Osteoblast (primary cell): ENCODE measurements at places on chromosomes 7 and 10.

DNA sequence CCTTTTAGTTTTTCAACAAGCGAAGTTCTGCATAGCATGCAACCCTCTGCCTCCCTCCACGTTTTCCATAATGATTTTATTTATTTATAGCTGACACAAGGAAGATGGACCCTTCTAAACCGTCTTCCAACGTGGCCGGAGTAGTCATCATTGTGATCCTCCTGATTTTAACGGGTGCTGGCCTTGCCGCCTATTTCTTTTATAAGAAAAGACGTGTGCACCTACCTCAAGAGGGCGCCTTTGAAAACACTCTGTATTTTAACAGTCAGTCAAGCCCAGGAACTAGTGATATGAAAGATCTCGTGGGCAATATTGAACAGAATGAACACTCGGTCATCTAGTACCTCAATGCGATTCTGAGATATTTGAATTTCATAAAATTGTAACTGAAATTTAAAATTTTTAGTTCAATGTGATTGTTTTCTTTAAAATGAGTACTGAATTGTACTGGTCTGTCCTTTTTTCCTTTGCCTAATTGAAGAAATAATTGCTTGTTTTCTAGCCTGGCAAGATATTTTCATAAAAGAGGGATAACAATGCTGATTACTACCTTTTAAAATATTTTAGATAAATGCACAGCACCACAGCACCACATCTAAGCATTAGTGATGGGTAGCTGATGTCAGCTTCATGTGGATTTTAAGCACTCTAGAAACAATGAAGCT lies 41.5 kb upstream of the SLC39A12 start:
- no peaks in the 10 kb centered on the region for H3K4me1 ChIP-seq
- no peaks in the 10 kb centered on the region for H3K36me3 ChIP-seq
- no peak overlapping the region for H3K27ac ChIP-seq
- no peak overlapping the region for H3K4me3 ChIP-seq

- no peaks in the 10 kb centered on the region for H3K4me1 ChIP-seq
- no peaks in the 10 kb centered on the region for H3K36me3 ChIP-seq
Observed at GRCh38 chr10:120494313-120494710, 37.3 kb downstream of the PLPP4 start.

- H3K36me3 ChIP-seq = peaks cover 42% of the 10 kb centered on the region
- H3K27me3 ChIP-seq = no peaks in the 10 kb centered on the region
- peak overlapping the region; percentile 89 for H3K4me3 ChIP-seq
Observed at GRCh38 chr10:103660364-103661197, 167.1 kb downstream of the NEURL1 start.

- H3K36me3 ChIP-seq = peaks cover 8% of the 10 kb centered on the region
- no peak overlapping the region for H3K4me3 ChIP-seq
- no peaks in the 10 kb centered on the region for H3K4me1 ChIP-seq
- no peak overlapping the region for H3K27ac ChIP-seq
- no peak for DNase-seq
- H3K27me3 ChIP-seq = no peaks in the 10 kb centered on the region
Observed at GRCh38 chr7:30080818-30081217, 52.6 kb downstream of the PLEKHA8 start.

DNA sequence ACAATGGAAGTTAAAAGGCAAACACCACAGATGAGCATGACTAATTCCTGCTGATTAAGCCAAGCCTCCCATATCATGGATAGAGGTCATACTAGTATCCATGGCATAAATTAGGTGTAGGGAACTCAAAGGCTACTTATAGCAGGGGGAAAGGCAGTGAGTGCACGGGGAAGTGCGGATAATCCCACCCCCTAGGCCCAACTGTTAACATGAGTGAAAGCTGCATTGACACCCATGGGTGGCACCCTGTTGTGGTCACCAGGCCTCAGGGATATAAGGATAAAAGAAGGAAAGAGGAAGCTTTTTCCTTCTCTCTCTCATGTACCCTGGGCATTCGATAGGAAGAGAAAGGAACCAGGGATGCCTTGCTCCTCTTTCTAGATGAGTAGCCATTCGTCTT lies 161.9 kb downstream of the DGKB start:
- H3K4me3 ChIP-seq = no peak overlapping the region
- H3K27me3 ChIP-seq = no peaks in the 10 kb centered on the region
- no peak for DNase-seq
- H3K36me3 ChIP-seq = no peaks in the 10 kb centered on the region

DNA sequence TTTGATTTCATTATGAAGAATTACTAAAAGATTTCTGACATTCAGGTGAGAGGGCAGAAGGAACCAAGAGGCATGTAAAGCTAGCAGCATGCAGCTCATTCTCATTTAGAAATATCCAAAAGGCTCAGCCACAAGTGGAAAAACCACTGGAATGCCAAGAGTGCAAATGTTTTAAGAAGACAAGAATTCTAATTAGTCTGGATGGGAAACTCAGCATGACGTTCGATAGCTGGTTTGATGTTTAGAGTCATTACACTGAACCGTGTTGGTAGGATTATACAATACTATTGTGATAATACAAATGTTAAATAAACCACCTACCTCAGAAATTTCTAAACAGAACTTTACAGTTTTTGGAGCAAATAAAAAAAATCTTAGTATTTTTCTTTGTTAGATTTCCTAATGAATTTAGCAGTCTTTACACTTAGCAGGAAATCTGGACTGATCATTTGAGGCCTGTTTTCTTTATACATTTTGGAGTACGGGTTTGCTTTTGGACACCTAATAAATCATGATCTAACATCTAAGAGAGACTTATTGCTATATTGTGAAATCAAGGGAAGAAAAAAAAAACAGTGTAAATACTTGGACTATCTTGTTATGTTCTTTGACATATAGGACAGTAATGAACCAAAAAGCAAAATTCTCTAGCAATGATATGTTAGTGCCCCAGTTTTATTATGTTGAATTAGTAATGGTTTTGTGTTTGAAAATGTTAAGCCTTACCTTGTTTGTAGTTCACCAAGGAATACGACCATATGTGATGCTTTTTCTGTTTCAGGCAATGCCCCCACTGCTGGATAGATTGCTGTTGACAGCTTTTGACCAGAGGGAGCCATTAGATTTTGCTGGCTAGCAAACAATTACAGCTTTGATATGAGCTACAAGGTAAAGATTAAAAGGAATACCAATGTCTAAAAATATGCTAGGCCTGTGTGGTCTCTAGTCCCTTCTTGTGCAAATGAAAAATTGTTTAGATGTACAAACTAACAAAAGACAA lies 354.1 kb upstream of the SEMA3A start:
- H3K27ac ChIP-seq = peak overlapping the region; percentile 31
- H3K4me1 ChIP-seq = peaks cover 8% of the 10 kb centered on the region
- no peaks in the 10 kb centered on the region for H3K27me3 ChIP-seq
- peak; percentile 34 for DNase-seq
- H3K36me3 ChIP-seq = no peaks in the 10 kb centered on the region

GRCh38 chr7:14321947-14322346 lies 332.5 kb upstream of the ETV1 start:
- DNase-seq = peak; percentile 10
- no peak overlapping the region for H3K4me3 ChIP-seq
- no peak overlapping the region for H3K27ac ChIP-seq
- H3K4me1 ChIP-seq = no peaks in the 10 kb centered on the region

GRCh38 chr7:19116121-19117090 lies 1.0 kb downstream of the TWIST1 start:
- peak; percentile 82 for DNase-seq
- H3K36me3 ChIP-seq = no peaks in the 10 kb centered on the region
- peak overlapping the region; percentile 95 for H3K4me3 ChIP-seq
- no peaks in the 10 kb centered on the region for H3K27me3 ChIP-seq
- peak overlapping the region; percentile 80 for H3K27ac ChIP-seq

- DNase-seq = no peak
- H3K27ac ChIP-seq = no peak overlapping the region
- H3K36me3 ChIP-seq = no peaks in the 10 kb centered on the region
- no peak overlapping the region for H3K4me3 ChIP-seq
- peaks cover 43% of the 10 kb centered on the region for H3K27me3 ChIP-seq
- no peaks in the 10 kb centered on the region for H3K4me1 ChIP-seq
Observed at GRCh38 chr10:11677480-11677879, 64.7 kb upstream of the ECHDC3 start.

DNA sequence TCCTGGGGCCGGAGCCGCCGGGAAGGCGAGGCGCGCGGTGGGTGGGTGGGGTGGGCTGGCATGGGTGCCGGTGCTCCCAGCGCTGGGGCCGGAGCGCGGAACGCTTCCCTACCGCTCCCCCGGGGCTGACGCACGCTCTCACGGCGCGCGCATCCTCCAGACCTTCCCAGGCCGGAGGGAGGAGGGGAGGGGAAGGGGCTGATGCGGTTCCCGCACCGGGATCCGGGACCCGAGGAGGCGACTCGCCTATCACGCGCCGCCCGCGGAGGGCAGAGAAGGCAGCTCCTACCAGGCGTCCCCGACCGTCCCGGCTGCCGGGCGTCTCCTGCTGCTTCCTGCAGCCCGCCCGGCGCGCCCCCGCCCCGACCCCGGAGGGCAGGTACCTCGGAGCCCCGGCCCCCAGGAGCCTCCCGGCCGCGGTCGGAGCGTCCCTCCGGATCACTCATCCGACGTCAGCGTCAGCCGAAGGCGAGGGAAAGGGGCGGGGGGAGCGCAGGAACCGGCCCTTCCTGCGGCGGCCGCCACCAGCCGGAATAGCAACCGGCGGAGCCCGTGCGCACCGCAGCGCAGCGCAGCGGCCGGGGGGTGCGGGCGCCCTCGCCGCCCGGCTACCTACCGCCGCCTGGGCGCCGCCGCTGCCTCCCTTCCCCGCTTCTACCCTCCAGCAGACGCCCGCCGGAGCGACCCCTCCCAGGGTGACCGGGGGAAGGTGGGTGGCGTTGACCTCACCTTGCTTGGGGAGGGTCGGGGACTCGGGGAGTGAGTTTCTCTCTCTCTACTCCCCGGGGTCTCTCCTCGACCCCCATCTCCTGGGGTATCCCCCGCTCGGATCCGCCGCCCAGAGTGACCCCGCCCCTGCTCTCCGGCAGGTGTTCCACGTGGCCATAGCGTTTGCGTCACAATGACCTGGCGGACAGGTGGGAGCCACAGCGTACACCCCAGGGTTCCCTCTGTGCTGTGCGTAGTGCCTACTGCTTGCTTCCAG lies at the start of gene ICA1:
Gene ICA1, minus strand, starts transcription at position 457 of the 985 bp plus-strand sequence. CDS start 26,241 bp downstream, outside the sequence.
- H3K27me3 ChIP-seq = peaks cover 39% of the 10 kb centered on the region
- no peaks in the 10 kb centered on the region for H3K4me1 ChIP-seq
- no peak within 1 kb of the TSS for H3K27ac ChIP-seq
- peak; percentile 83 for DNase-seq
- H3K4me3 ChIP-seq = peak within 1 kb of the TSS; percentile 66

DNA sequence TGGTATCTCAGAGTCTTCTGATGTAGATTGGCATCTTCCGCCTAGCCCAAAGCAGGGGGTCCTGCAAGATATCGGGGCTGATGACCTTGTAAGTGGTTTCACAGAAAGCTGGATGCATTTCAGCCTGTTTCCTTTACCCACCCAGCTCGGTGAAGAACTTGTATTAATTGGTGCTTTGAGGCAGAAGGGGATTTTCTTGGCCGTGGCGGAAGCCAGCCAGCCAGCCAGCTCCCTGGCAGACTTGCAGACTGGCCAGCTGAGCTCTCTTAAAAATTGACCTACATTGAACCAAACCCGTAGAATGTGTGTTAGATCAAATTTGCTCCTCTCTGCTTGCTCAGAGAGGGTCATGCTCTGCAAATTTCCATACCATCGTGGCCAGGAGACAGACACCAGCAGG lies 218.4 kb downstream of the ADAM12 start:
- H3K4me1 ChIP-seq = peaks cover 22% of the 10 kb centered on the region
- DNase-seq = no peak
- peaks cover 12% of the 10 kb centered on the region for H3K36me3 ChIP-seq
- no peak overlapping the region for H3K4me3 ChIP-seq
- H3K27me3 ChIP-seq = no peaks in the 10 kb centered on the region

GRCh38 chr7:144826208-144826607 lies 9.6 kb downstream of the TPK1 start:
- DNase-seq = no peak
- H3K4me1 ChIP-seq = peaks cover 45% of the 10 kb centered on the region

DNA sequence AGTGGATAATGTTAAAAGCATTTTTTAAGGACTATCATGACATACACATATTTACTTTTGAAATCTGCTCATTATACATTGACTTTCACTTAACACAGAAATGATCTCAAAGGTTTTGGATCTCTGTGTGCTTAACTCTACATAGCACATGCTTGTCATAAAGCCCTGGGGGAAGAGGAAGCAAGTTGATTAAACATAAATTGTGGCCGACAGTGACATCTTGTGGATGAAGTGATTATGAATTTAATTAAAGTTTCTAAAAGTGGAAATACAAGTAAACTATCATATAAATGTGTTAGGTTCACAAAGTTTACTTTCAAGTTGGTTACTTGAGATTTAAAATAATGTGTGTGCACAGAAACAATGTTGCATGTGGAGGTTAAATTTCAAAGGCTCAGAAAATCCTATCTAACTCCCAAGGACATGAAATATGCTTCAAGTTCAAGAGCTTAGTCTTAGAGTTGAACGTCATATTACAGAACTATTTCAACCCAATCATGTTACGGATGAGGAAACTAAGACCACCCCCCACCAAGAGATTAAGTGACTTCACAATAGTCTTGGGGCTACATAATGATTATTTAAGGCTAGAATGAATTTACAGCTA lies 1247.8 kb downstream of the GATA3 start:
- H3K4me1 ChIP-seq = no peaks in the 10 kb centered on the region
- H3K4me3 ChIP-seq = no peak overlapping the region
- H3K27ac ChIP-seq = no peak overlapping the region
- no peaks in the 10 kb centered on the region for H3K27me3 ChIP-seq
- DNase-seq = no peak

DNA sequence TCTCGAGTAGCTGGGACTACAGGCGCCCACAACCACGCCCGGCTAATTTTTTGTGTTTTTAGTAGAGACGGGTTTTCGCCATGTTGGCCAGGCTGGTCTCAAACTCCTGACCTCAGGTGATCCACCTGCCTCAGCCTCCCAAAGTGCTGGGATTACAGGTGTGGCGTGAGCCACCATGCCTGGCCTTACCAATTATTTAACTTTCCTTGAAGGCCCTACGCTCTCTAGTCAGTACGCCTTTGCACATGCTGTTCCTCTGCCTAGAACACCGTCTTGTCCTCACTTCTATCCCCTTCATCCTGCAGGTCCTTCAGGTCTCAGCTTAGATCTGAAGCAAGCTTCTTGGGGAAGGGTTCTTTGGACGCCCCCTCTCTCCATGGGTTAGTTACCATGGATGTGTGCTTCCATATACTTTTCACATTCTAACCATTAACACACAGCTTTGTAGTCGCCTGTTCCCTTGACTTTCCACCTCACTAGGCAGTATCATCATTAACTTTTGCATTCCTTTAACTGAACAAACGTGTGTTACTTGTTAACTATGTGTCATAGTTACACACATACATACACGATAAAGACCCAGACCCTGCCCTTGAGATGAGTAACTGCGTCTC lies 592 bp upstream of the ATP6V1F start:
- peak overlapping the region; percentile 98 for H3K4me3 ChIP-seq
- no peaks in the 10 kb centered on the region for H3K27me3 ChIP-seq
- peak overlapping the region; percentile 65 for H3K27ac ChIP-seq
- DNase-seq = no peak

DNA sequence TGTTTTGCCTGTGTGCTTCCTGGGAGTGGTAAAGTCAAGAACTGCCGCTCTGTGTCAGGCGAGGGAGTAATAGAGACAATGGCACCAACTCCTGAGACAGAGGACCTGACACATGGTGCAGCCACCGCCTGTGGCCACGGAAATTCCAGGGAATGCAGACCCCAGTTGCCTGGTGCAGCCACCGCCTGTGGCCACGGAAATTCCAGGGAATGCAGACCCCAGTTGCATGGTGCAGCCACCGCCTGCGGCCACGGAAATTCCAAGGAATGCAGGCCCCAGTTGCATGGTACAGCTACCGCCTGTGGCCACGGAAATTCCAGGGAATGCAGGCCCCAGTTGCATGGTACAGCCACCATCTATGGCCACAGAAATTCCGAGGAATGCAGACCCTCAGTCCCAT lies 8.7 kb downstream of the DIP2C start:
- peaks cover 39% of the 10 kb centered on the region for H3K4me1 ChIP-seq
- DNase-seq = no peak
- H3K4me3 ChIP-seq = no peak overlapping the region
